ENCODE measurements at places on chromosomes 16 and 17. TPM values are rescaled to one million over a fixed set of nuclear protein-coding genes. Genes with fewer than 3 reads are reported as not detected.

Gene RNF112
- not detected for total RNA-seq

Gene ALDH3A1
- total RNA-seq, result not detected

Gene CHST4
- total RNA-seq, result not detected

Gene MT1H
- 1.3 TPM for total RNA-seq

Gene ENO3
- total RNA-seq, result 26.3 TPM

Gene RNF167
- 108 TPM for total RNA-seq

DNA sequence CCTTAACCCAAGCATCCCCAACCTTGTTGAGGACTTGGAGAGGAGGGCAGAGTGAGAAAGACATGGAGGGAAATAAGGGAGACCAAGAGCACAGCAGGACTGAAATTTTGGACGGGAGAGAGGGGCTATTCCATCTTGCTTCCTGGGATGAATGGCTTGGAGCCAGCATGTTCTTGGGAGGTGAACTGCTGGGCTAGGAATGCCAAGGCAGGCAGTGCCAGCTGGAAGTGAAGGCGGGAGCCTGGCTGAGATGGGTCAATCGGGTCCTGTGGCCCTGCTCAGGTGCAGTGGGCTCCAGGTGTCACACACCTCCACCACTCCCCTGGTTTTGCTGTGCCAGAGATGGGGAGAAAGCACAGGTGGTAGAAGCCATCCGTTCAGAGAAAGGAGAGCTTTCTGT lies 25.5 kb downstream of the WNT9B start:
- H3K27me3 ChIP-seq, result no peaks in the 10 kb centered on the region
- H3K36me3 ChIP-seq, result no peaks in the 10 kb centered on the region
- no peak overlapping the region for H3K4me3 ChIP-seq

DNA sequence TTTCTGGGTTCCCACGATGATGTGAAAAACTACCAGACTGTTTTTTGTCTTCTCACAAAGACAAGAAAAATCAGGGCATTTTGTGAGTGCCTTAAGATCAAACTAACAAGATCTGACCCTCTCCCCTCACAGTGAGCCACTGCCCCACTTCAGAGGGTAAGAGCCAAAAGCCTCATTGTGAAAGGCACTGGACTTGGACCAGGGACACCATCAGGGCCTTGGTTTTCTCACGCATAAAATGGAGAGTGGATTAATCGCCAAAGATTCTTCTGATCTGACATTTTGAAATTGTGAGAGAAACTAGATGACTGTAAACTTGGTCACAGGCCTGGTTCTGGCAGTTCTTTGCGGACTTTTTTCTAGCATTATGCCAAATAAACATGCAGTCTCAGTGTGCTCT lies 21.0 kb upstream of the ENDOV start:
- peaks cover 2% of the 10 kb centered on the region for H3K4me1 ChIP-seq
- H3K27me3 ChIP-seq, result no peaks in the 10 kb centered on the region
- H3K36me3 ChIP-seq, result peaks cover 62% of the 10 kb centered on the region
- H3K4me3 ChIP-seq, result no peak overlapping the region
- H3K27ac ChIP-seq, result no peak overlapping the region

DNA sequence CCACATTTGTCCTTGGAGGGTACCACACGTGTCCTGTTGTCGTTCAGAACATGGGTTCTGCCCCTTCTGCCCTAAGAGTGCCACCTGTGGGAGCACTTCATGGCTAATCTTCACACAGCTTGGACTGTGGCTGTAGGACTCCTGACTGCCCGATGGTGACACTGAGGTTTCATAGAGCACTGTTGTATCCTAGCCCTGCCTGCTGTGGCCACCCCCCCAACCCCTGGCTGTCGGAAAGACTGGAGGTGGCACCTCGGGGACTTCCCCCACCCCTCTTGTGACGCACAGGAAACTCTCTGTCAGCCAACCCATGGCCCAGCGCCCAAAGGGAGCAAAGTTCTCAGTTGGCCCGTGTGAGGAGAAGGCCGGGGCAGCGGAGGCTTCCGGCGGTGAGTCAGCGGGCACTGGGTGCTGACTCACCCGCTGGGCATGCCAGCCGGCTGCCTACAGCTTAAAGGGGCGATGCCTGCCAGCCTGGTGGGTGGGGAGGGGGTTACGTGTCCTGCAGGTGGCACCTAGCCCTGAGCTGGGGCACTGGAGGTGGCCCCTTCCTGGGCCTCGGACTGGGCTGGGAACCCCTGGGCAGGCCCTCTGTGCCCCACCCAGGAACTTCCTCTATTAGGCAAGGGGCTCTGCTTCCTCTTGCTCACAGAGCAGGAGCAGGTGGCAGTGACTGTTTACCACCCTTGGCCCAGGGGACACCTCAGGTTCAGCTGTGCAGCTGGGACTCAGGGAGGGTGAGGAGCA lies 3.4 kb downstream of the MAP2K3 start:
- H3K36me3 ChIP-seq, result peaks cover 20% of the 10 kb centered on the region
- peaks cover 1% of the 10 kb centered on the region for H3K27me3 ChIP-seq
- DNase-seq, result peak; percentile 92

DNA sequence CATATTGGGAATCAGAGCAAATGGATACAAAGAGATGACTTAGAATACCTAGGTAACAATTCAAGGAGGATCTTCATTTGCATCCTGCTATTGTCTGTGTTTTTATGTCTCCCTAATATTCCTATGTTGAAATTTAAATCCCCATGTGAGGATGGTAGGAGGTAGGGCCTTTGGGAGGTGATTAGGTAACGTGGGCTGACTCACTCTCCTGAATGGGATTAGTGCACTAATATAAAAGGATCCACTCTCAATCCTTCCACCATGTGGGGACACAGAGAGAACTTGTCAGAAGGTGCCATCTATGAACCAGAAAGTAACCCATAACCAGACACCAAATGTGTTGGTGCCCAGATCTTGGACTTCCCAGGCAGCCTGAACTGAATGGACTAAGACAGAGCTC lies 83.4 kb downstream of the CDH8 start:
- H3K4me3 ChIP-seq, result no peak overlapping the region
- no peaks in the 10 kb centered on the region for H3K27me3 ChIP-seq
- no peaks in the 10 kb centered on the region for H3K4me1 ChIP-seq

GRCh38 chr17:50163843-50164696 lies 1.7 kb upstream of the SGCA start:
- peak overlapping the region; percentile 57 for H3K4me3 ChIP-seq
- H3K27ac ChIP-seq, result peak overlapping the region; percentile 65
- H3K4me1 ChIP-seq, result peaks cover 54% of the 10 kb centered on the region
- DNase-seq, result no peak

DNA sequence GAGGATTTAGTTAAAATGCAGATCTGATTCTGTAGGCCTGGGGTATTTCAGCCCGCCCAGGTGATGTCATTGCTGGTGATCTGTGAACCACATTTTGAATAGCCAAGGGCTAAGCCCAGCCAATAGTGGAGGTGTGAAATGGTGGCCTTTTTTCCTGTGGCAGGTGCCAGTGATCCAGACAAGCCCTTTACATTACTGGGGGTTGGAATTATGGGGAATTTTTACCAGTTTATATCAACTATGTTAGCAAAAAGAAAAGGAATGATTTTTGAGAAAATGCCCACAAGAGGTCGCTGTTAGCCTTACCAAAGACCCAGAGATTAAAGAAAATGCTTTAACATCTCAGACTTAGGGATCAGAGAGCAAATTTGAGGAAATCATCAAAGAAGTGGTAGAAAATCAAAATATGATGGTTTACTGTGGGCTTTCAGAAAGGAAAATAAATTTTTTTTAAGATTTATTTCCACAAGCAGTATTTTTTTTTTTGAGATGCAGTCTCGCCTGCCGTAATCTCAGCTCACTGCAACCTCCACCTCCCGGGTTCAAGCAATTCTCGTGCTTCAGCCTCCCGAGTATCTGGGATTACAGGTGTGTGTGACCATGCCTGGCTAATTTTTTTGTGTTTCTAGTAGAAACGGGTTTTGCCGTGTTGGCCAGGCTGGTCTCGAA lies 3.9 kb downstream of the VPS35L start:
- H3K4me3 ChIP-seq, result no peak overlapping the region
- no peak for DNase-seq
- peaks cover 3% of the 10 kb centered on the region for H3K36me3 ChIP-seq
- no peaks in the 10 kb centered on the region for H3K27me3 ChIP-seq
- H3K4me1 ChIP-seq, result peaks cover 24% of the 10 kb centered on the region
- H3K27ac ChIP-seq, result no peak overlapping the region

DNA sequence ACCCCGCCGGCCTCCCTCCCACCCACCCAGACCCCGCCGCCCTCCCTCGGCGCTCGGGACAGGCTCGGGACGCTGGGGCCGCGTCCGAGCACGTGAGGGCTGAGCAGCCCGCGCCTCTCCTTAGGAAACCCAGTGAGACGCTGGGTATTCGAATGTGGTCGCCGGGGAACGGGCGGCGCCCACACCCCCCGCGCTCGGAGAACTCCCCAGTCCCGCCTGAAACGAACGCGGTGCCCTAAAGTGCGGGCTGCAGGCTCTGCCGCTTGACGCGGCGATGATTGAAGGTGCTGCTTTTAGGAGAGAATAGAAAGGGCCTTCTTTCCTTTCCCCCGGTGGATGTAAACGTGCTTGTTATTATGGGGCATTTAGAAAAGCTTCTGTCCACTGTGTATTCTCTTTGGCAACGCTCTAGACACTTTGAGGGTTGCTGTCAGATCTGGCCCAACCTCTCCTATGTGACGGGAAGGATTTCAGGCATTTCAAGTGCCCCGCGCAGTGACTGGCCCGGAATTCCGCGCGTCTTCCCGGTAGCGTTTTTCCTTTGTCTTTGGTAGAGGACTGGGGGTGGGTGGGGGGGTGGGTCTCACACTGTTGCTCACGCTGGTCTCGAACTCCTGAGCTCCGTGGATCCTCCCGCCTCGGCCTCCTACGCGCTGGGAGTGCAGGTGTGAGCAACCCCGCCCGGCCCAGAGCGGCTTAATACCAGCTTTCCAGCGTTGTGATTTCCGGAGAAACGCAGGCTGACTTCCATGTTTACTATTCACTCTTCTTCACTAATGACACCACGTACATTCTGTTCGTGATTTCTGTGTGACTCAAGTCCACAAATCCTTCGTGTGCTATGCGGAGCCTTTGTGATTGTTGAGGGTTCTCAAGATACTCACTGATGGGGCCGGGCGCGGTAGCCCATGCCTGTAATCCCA lies 21.8 kb upstream of the FOXK2 start:
- peak; percentile 56 for DNase-seq
- peak overlapping the region; percentile 88 for H3K4me3 ChIP-seq
- H3K4me1 ChIP-seq, result peaks cover 23% of the 10 kb centered on the region

DNA sequence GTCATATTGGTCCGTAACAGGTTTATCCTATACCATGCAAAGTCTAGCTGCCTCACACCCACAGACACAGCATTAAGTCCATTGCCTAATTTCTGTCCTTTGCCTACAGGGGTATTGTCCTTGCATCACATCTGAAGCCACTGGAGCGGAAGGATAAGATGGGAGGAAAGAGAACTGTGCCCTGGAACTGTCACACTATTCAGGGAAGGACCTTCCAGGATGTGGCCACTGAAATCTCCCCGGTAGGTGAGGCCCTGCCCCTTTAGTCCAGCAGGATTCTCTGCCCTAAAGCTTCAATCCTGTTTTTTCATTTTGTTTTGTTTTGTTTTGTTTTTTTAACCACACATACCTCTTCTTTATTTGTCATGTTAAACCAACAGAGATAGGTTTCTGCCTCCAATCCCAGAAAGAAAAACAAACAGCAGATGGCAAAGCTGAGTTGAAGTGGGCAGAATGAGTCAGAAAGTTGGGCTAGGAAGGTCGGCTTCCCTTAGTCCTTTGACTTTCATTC lies 2.2 kb upstream of the EFTUD2 start:
- DNase-seq, result no peak
- no peak overlapping the region for H3K4me3 ChIP-seq
- peaks cover 4% of the 10 kb centered on the region for H3K27me3 ChIP-seq
- H3K27ac ChIP-seq, result no peak overlapping the region
- peaks cover 10% of the 10 kb centered on the region for H3K36me3 ChIP-seq

DNA sequence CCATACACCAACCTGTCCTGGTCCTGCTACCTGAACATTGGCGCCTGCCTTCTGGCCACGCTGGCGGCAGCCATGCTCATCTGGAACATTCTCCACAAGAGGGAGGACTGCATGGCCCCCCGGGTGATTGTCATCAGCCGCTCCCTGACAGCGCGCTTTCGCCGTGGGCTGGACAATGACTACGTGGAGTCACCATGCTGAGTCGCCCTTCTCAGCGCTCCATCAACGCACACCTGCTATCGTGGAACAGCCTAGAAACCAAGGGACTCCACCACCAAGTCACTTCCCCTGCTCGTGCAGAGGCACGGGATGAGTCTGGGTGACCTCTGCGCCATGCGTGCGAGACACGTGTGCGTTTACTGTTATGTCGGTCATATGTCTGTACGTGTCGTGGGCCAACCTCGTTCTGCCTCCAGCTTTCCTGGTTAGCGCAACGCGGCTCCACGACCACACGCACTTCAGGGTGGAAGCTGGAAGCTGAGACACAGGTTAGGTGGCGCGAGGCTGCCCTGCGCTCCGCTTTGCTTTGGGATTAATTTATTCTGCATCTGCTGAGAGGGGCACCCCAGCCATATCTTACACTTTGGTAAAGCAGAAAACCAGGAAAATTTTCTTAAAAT lies 21.5 kb downstream of the TMEM204 start:
- no peaks in the 10 kb centered on the region for H3K27me3 ChIP-seq
- H3K4me3 ChIP-seq, result no peak overlapping the region
- H3K27ac ChIP-seq, result no peak overlapping the region
- no peak for DNase-seq
- no peaks in the 10 kb centered on the region for H3K4me1 ChIP-seq

GRCh38 chr16:56789360-56789759 lies 59.4 kb downstream of the NUP93 start:
- no peak overlapping the region for H3K27ac ChIP-seq
- peaks cover 2% of the 10 kb centered on the region for H3K4me1 ChIP-seq
- no peak overlapping the region for H3K4me3 ChIP-seq
- DNase-seq, result no peak

DNA sequence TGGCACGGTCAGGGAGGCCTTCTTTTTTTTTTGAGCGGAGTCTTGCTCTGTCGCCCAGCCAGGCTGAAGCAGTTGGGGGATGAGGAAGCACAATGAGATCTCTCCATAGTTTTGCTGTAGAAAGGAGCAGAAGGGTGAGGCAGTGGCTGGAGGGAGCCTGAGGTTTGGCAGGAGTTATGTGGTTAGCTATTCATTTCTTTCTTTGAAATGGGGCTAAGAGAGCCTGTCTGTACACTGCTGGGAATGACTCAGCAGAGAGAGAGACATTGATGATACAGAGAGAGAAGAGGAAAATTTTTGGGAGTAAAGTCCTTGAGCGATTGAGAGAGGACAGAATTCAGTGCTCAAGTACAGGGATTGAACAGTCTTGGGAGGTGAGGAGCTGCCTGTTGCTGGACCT lies 22.1 kb downstream of the NOS2 start:
- no peak overlapping the region for H3K27ac ChIP-seq
- no peaks in the 10 kb centered on the region for H3K36me3 ChIP-seq
- H3K4me3 ChIP-seq, result no peak overlapping the region
- DNase-seq, result no peak

- peaks cover 24% of the 10 kb centered on the region for H3K27me3 ChIP-seq
- H3K36me3 ChIP-seq, result no peaks in the 10 kb centered on the region
- no peak overlapping the region for H3K27ac ChIP-seq
- H3K4me3 ChIP-seq, result no peak overlapping the region
- H3K4me1 ChIP-seq, result peaks cover 6% of the 10 kb centered on the region
These were observed 6.2 kb upstream of the TMEM92 start for GRCh38 chr17:50268026-50268425.
